ENCODE measurements at places on chromosomes 12 and 14. TPM values are rescaled to one million over a fixed set of nuclear protein-coding genes. Genes with fewer than 3 reads are reported as not detected.

Gene TARBP2
- total RNA-seq, result 10.8 TPM

DNA sequence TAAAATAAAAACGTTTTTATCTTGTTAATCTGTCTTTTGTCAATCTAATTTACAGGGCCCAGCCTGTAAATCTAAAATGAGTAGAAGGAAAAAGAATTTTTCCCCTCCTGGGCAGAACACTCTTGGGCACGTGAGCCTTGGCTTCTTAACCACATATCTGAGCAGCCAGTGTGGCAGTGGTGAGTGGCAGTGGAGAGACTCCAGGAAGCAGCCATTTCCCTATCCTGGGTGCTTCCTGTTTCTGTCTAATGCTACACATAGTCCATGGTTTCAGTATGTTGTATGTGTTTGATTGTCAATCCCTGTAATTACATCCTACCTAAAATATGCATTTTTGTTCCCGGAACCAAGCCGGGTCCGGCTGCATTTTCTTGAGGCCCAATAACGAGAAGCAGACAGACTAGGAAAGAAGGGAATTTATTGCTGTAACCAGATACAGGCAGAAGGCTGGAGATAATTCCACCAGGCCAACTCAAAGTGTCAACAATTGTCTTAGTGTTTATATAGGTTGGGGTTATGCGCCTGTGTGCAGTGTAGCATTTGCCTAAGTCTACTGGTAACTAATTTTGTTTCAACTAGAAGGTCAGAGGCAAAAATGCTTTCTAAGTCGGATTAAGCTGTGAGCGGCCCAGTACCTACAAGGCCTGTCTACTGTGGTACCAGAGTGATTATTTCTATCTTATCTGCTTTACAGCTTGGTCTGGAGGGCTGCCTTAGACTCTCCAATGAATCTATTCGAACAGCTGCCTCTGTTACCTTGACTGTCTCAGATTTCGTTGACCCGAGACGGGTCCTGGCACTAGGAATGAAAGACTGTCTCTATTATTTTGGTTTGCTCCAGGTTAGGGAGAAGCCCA, 82.4 kb upstream of the RESF1 start:
- DNase-seq, result no peak

GRCh38 chr12:51818566-51819300, 29.8 kb downstream of the FIGNL2 start:
- peak; percentile 41 for DNase-seq

GRCh38 chr12:38555620-38556591, 239.3 kb downstream of the ALG10B start:
- no peak for DNase-seq

GRCh38 chr14:23629832-23630396, 6.2 kb upstream of the DHRS2 start:
- no peak for DNase-seq
